Activated CD4-positive, alpha-beta T cell treated with anti-CD3 and anti-CD28 coated beads, Interleukin-2, amount 10 ng/mL, durations not matched to agents 24 days and 14 days (primary cell): ENCODE measurements at places on chromosomes 1 and 21. TPM values are rescaled to one million over a fixed set of nuclear protein-coding genes. Genes with fewer than 3 reads are reported as not detected.

Gene S100A14
- not detected in 2 replicates for total RNA-seq

Gene TMEM81
- total RNA-seq, result 3.6 and 3.7 TPM in 2 replicates

DNA sequence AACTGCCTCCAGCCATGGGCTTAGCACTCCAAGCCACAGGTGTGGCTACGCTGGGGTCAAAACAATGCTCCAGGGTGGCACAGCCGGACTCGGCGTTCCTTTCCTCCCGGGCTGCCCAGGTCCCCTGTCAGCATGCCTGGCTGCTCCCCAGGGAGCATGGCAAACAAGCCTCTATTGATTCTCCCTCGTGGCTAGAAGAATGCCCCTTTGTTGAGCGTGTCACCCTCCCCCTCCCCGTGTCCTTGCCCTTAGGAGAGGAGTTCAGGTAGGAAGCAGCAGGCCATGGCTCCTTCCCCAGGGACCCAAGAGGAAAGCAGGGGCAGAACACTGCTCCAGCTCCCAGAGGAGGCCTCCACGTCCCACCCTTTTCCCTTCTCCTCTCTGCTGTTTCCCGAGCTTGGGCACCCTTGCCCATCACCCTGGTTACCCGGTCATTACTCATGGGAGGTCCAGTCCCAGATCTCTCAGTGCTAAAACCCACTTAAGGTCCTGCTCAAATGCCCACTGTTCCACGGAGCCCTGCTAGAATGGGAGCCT is 57.4 kb upstream of the CITED4 start:
- DNase-seq, result no peak

DNA sequence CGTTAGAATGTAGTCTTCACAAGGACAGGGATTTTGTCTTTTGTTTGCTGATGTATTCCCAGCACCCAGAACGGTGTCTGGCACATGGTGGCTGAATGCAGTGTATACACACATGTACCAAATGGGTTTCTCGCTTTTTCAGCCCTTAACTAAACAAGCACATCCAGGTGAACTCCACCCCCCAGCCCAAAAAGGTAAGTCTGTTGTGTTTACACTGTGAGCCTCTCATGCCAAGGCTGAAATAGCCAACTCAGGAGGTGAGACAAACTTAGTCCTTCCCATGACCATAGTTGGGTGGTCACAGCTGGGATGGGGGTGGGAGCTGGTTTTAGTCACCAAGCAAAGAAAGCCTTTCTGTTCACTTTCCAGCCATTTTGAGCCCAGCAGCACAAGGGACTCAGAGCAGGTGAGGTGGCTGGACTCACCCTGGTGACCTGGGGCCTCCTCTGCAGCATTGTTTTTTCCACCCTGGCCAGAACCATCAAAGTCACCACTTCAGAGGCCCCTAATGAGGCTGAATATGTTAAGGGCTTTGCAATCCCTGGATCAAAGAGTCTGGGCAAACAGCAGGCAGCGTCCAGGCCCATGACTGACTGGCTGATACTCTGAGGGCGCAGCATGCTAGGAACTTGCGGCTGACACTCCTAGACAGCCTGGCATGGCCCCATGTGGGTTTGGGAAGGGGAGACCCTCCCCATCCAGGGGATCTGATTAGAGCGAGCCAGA is 8.7 kb downstream of the TENT5B start:
- DNase-seq, result no peak

DNA sequence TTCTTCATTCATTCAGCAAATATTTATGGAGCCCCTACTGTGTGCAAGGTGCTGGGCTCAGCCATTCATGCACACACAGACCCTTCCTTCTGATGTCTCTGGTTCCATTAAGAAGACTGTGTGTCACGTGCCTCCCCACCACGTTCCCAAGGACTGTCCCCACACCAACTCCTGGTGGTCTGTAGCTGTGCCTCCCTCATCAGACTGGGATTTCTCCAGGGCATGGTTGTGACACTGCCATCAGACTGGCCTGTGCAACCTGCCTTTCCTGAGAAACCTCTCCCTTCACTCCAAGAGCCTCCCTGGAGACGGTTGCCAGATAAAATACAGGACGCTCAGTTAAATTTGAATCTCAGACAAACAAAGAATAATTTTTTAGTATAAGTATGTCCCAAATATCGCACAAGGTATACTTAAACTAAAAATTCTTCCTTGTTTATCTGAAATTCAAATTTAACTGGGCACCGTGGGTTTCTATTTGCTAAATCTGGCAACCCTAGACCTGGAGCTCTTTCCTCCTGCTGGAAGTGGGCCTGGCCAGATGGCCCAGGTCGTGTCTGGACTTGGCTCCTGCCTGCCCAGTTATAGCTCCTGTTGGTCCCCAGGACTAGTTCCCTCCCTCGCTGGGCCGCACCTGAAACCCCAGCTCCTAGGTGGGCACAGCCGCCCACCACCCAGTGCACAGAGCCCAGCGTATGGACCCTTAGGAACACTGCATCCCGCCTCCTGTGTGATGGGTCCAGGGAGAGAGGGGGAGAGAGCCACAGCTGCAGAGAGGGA is 76.9 kb downstream of the RAP1GAP start:
- no peak for DNase-seq

GRCh38 chr1:107896936-107897335 is 68.0 kb downstream of the VAV3 start:
- no peak for DNase-seq

DNA sequence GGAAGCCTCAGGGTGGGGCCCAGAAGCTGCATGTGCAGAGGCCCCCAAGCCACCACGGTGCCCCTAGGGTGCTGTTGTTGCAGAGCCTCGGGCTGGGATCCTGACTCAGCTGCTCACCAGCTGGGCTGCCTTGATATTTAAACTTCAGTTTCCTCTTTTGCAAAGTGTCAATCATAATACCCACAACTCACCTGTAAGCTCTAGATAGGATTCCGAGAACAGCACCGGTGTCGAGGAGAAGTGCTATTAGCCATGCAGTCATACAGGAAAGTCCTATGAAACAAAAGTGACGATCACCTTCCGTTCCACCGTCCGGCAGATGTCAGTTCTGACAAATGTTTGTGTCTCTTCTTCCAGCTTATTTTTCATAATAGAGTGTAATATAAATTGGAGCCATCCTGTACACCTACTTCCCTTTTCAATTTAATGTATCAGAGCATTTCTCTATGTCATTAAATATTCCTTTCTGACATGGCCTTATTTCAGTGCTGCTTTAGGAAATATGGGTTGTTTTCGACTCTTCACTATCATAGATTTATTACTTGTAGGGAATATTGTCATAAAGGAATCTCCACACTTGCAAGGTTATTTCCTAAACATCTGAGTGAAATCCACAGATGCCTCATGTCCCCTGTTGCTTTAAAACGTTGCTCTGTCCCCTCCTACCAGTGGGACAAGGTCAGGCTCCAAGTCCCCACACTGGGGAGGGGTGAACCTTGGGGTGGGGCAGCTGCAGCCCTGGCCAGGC is 100.8 kb downstream of the SIK1 start:
- DNase-seq, result no peak

GRCh38 chr1:101141376-101141775 is 95.4 kb upstream of the S1PR1 start:
- DNase-seq, result no peak

GRCh38 chr1:158169105-158169504 is 11.6 kb upstream of the CD1D start:
- DNase-seq, result no peak

DNA sequence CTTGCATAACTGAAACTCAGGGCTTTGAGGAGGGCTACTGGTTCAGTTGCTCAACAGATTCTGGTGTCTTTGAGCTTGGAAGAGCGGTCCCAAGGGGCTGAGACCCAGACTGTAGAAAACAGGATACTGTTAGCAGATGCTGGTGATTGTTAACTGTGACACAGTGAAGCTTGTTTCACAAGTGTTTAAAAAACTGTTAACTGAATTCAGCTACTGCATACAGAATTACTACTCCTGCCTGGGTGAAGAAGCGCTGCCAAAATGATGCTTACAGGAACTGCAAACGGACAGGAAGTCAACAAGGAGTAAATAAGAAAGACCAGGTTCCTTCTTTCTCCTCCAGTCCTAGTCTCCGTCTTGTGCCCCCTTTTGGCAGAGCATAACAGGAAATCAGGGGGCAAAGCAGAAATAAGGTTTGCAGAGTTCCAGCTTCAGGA is 195.3 kb upstream of the USP25 start:
- DNase-seq, result no peak
